Endothelial cell (in vitro differentiated cells): ENCODE measurements at places on chromosomes 11 and 22.

DNA sequence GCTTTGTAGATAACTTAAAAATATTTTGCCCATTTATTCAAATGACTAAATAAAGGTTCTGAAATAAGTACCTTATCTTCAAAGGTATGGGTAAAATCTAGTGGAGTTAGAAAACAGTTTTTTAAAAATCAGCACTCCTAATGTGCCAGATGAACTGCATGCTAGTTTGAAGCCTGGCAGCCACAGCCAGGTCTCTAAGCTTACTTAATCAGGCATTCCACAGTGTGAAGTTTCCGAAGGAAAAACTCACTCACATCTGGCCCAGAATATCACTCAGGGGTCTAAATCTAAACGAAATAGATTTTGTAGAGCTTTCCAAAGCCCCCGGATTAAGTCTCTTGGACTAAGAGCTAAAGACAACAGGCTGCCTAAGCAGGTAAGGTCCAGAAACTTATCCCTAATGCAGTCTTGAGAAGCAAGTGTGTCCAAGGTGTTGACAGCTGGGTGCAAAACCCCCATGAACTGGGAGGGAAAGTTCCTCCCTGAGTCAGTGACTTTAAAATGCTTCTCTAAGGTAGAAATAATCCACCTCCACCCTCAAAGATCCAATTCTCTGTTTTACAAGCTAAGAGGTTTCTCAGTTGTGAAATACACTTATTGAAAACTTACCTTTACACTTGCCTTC is 157.6 kb downstream of the FCHSD2 start:
- DNase-seq, result no peak

- DNase-seq, result no peak
Observed at GRCh38 chr11:64110465-64111375, 55.2 kb downstream of the MACROD1 start.

GRCh38 chr11:133991101-133991500 is 34.3 kb upstream of the IGSF9B start:
- DNase-seq, result no peak

DNA sequence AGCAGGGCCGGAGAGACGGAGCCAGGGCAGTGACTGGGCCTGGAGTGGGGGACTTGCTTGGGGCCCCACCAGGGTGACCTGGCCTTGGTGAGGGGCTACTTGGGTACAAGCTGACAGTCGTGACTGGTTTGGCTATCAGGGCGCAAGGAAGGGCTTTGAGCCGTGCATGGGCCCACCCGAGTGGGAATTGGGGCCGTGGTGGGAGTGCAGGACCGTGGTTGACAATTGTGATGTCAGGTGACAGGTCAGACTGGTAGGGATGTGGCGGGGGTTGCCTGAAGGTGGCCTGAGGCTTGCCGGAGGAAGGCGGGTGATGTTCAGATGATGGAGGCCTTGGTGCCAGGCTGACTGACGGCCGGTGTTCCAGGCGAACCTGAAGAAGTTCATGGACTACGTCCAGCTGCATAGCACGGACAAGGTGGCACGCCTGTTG is 5.6 kb downstream of the SHANK3 start:
- DNase-seq, result no peak

DNA sequence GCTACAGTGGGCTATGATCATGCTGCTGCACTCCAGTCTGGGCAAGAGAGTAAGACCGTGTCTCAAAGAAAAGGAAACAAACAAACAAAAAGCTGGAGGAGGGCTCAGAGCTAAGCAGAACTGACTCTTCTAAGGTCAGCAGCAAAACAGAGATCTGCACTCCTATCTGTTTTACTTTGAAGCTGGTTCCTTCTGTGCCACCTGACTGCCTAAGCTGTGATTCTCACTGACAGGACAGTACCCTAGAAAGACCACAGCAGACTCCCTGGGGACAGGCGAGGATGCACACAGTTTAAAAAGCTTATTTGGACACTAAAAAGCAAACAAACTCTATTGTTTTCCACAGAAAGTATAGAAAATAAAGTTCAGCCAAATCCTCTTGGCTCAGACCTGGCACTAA is 30.5 kb downstream of the NEFH start:
- no peak for DNase-seq

DNA sequence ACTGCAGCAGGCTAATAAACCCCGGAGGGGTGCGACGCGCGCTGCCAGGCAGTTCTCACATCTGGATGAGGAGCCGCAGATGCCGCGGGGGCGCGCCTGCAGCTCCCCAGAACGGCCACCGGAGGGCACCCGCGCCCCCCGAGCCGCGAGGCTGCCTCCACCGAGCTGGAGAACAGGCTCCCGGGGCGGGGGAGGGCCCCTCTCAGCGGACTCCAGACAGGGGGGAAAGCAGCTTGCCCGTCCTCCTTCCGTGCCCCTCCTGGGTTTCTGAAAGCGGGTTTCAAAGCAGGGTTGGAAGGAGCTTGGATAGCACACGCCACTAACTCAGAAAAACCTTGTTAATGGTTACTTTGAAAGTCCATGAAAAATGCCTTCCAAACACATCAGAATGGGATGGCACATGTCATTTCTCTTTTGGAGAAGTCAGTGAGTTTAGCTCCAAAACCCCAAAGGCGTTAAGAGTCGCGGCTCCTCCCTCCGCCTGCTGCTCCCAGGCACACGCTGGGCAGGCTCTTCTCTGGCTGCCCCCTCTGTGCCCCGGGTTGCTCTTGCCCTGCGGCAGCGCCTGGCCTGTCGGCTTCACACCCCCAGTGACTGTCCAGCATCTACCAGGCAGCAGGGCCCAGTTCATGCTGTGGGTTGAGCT is 317.8 kb downstream of the NTM start:
- DNase-seq, result peak; percentile 84

DNA sequence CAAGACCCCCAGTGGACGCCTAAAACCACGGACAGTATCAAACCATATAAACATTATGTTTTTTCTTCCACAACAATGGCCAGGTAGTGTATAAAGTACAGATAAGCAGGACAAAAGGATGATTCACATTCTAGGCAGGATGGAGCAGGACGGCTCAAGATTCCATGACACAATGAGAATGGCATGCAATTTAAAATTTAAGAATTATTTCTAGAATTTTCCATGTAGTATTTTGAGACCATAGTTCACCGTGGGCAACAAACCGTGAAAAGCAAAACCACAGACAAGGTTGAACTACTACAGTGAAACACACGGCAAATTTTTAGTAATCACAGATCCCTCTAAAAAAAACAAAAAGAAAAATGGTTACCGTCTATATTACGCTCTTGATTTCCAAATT is 7.5 kb downstream of the NARS2 start:
- no peak for DNase-seq

DNA sequence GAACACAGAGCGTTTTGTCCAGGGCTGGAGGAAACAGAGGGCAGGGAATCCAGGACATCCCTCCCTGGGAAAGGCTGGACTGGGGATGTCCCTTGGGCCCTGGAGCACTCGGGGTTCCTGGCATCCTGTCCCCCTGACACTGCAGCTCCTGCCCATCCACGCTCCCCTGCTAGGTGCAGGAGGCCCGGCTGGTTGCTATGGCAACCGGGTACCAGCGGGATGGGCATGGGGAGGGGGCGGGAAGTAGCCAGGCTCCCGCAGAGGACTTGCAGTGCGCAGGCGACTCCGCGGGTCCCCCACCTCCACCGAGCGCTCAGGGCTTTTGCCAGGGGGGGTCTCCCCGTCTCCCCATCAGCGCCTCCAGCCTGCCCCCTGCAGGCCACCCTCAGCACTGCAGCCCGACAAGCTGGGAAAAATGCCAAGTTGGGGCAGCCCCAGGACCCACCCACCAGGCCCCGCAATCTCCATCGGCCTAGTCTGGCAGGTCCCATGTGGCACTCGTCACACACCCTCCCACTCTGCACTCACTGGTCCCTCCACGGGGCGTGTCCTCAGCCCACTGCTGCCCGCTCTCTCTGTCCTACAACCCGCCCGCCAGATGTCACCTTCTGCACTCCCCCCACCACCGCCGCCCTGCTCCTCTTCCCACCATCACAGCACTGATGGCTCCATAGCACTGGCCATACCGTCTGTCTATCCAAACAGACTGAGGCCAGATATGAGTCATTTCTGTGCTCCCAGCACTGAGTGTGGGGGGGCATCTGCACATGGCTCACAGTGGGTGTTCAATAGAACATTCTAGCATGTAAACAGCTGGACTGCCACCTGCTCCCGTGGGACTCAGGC is 31.5 kb downstream of the KIAA0930 start:
- DNase-seq, result peak; percentile 57

DNA sequence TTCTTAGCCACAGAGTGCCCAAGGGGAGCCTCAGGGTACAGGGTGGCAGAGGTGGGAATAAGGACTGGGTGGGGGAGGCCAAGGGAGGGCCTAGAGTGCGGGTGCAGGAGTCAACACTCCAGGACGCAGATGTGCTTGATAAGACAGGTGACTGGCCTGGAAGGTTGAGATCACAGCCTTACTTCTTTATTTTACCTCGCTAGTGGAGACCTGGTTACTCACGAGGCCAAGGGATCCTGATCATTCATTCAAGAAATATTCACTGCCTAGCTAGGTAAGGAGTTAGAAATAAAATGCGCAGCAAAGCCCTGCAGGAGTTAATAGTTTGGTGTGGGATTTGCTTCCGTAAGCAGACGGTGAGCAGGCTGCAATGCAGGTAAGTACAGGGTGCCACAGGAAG is 13.2 kb upstream of the PEX26 start:
- DNase-seq, result no peak

- DNase-seq, result peak; percentile 94
Observed at GRCh38 chr11:1825039-1825740, 9.6 kb upstream of the SYT8 start.

GRCh38 chr11:75033916-75034315 is 45.2 kb downstream of the NEU3 start:
- no peak for DNase-seq

- DNase-seq, result peak; percentile 77
Observed at GRCh38 chr22:26461188-26461810, 22.3 kb downstream of the HPS4 start.

DNA sequence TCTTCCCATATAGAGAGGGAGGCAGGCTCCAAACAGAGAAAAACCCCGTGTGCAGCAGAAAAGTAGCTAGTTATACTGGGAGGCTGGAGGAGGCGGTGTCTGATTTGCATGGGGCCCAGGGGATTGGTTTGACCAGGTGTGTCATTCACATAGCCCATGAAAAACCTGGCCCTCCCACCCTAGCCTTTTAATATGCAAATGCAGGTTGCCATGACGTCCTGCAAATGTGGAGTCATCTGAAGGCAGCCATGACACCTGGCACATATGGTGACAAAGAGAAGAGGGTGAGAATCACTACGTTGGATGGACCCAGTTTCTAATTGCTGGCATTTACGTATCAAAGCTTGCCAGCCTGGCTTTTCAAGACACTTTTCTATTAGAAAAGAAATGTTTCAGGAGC is 57.8 kb downstream of the FAM181B start:
- DNase-seq, result no peak

DNA sequence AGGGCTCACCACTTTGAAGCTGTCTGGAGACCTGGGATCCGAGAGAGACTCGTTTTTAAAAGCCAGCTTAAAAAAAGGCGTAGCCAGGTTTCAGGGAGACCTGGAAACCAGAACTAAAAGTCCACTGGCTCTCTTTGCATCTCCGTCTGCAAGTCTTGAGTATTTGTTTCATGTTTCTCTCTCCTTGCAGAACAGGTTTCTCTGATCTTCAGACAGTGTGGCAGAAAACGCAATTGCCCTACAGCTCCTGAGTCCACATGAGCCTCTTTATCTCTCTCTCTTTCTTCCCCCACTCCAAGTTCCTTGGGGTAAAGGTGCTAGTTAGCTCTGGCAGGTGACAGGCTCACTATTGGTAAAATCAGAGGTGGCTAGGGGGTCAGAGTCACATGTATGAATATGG is 67.0 kb upstream of the AMPD3 start:
- no peak for DNase-seq

DNA sequence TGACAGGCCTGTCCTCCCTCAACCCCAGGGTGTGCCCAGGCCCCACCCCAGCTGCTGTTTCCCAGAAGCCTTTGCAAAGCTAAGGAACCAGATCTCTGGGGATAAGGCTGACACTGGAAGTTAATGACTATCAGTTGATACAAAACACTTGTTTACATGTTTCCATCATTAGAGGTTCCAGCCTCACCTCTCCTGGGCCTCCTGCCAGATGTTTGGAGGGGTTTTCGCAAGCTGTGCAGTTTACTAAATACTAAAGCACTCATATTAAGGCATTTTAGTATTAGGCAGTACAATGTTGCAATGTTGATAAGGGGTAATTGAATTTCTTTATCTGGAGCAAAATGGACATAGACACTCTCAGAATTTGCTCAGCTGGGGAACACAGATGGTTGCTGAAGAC is 218.7 kb downstream of the INSC start:
- no peak for DNase-seq

- no peak for DNase-seq
Observed at GRCh38 chr11:109320595-109320994, 101.4 kb upstream of the C11orf87 start.

DNA sequence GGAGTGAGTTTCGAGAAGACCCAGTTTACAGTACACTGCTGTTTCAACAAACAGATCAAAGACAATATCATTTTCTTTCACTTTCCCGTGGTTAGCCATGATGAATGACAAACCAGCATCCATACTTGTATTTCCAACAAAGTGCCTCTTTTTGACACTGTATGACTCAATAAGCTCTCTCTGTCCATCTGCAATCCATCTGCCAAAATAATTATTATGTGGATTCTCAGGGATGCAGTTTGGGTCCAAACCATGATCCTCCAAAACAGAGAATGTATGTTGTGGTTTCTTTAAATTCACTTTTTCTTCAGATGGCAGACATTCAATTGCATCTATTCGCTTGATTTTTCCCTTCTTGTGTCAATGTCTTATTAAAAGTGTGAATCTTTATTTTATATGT is 37.8 kb upstream of the RASD2 start:
- DNase-seq, result no peak

GRCh38 chr11:30579415-30580175 is 6.6 kb downstream of the MPPED2 start:
- no peak for DNase-seq

- DNase-seq, result no peak
Observed at GRCh38 chr11:128926437-128927107, 16.1 kb downstream of the TP53AIP1 start.

DNA sequence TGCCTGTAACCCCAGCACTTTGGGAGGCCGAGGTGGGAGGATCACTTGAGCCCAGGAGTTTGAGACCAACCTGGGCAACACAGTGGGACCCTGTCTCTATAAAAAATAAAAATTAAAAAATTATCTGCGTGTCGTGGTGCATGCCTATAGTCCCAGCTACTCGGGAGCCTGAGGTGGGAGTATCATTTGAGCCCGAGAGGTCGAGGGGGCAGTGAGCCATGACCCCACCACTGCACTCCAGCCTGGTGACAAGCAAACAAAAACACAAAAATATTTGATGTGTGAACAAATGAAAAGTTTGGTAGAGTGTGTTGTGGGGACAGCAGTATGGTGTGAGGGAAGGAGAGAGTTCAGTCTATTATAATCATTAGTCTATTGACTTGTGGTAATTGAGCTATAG is 90.8 kb upstream of the PARVA start:
- DNase-seq, result no peak
